ENCODE measurements at places on chromosomes 2 and 18.
A peak's percentile ranks its signal among the peaks of the same experiment; 100 is the strongest.

DNA sequence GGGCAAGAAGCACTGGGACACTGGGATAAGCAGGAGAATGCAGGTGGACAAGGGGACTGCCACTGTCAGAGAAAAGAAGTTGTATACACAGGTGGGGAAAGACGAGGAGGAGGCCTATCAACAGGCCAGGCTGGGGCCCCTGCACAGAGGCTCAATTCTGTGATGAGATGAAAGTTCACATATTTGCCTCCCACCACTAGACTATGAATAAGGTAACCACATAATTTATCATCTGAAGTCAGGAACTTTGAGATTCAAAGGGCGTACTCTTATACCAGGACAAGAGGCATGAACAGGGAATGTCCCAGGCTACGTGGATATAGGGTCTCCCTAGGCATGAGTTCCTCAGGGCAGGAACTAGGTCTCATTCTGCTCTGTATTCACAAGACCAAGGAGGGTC lies 34.2 kb downstream of the RNU4ATAC start:
- H3K4me1 ChIP-seq, result peaks cover 15% of the 10 kb centered on the region
- no peak overlapping the region for H3K27ac ChIP-seq
- no peaks in the 10 kb centered on the region for H3K36me3 ChIP-seq
- no peak for DNase-seq
- H3K27me3 ChIP-seq, result no peaks in the 10 kb centered on the region
- H3K4me3 ChIP-seq, result no peak overlapping the region

DNA sequence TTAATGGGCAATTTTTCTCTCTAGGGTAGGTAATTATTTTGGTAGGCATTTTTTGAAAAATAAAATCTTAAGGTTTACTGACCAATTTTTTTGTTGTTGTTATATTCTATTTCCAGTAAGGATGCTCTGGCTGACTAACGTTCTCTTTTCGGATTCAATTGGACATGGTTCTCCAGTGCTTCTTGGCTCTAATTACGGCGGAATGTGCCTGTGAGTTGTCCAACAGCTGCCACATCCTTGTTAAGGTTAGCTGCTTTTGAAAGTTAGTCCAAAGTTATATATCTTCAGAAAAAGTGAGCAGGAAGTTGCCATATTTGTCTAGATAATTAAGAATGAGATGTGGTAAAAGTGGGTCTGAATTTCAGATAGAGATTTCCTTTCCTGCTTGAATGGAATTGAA lies 45.8 kb upstream of the SMIM21 start:
- no peaks in the 10 kb centered on the region for H3K27me3 ChIP-seq
- H3K4me3 ChIP-seq, result no peak overlapping the region
- H3K4me1 ChIP-seq, result no peaks in the 10 kb centered on the region
- H3K27ac ChIP-seq, result no peak overlapping the region
- no peak for DNase-seq

DNA sequence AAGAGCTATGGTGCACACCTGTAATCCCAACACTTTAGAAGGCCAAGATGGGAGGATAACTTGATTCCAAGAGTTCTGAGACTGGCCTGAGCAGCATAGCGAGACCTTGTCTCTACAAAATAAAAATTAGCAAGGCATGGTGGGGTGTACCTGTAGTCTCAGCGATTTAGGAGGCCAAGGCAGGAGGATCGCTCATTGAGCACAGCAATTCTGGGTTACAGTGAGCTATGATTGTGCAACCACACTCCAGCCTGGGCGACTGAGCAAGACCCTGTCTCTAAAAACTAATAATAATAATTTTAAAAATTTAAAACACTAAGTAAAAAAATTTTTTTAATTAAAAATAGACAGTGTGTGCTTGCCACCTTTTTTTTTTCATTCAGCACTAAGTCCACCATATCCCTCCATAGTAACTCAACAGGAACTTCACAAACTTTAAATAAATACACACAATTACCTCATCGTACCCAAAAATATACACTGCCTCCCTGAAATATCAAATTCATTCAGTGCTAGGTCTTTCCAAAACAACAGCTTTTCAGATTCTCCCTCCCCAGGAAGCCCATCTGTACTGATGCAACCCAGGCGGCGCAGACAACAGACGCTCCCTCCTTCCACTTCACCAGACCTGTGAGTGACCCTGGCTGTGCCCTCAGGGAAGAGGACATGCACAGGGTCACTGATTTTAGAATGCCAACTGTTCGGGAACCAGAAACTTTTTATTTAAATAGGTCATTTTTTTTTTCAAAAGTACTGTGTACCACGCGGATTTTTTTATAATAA lies 29.6 kb downstream of the FAM168B start:
- peaks cover 20% of the 10 kb centered on the region for H3K4me1 ChIP-seq
- H3K27me3 ChIP-seq, result no peaks in the 10 kb centered on the region
- H3K27ac ChIP-seq, result no peak overlapping the region
- H3K4me3 ChIP-seq, result no peak overlapping the region
- H3K36me3 ChIP-seq, result peaks cover 3% of the 10 kb centered on the region

DNA sequence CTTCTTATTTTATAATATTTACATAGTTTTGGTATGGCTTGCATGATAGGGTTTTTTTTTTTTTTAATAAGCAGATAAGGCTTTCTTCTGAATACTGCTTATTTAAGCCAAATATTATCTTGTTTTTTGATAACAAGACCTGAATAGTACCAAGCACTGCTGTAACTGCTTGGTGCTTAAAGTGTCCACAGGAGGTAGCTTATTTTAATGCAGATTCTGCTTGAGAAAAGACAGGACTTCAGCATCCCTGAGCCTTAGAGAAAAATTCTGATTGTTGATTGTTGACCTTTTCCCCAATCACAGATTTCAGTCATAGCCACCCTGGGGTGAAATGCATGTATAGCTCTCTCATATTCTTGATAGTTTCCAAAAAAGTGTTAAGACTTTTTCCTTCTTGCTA lies 336.4 kb downstream of the CTNNA2 start:
- no peaks in the 10 kb centered on the region for H3K36me3 ChIP-seq
- no peak for DNase-seq
- no peak overlapping the region for H3K27ac ChIP-seq
- H3K4me1 ChIP-seq, result no peaks in the 10 kb centered on the region
- no peaks in the 10 kb centered on the region for H3K27me3 ChIP-seq

DNA sequence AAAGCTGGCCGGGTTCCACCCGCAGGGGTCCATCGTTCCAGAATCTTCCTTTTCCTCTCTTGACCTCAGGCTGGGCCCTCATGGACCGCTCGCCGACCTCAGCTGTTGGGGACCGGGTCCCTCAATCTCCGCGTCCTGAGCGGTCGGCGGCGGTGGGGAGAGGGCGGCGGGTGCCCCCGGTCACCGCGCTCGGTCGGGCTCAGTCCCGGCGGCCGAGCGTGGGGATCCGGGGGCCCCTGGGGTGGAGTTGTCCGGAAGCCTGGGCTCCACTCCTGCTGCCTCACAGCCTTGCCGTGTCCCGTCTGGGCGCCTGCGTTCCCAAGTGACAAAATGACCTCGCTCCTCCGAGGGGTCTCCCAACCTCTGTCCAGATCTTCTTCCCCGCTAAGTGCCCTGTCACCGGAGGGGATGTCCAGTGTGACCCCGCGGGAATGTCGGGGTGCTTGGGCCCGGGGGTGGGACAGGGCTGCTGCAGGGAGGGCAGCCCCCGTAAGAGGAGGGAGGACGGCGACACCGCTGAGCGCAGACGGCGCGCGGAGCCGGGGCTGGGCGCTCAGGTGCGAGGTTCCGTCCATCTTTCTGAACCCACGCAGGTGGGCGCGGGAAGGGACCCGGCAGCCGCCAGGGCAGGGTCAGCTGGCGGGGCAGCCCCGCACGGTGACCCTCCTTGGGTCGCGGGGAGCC lies 16.0 kb upstream of the E2F6 start:
- peaks cover 13% of the 10 kb centered on the region for H3K4me1 ChIP-seq
- no peaks in the 10 kb centered on the region for H3K36me3 ChIP-seq
- no peak overlapping the region for H3K27ac ChIP-seq
- no peaks in the 10 kb centered on the region for H3K27me3 ChIP-seq
- DNase-seq, result no peak
- no peak overlapping the region for H3K4me3 ChIP-seq

- no peaks in the 10 kb centered on the region for H3K4me1 ChIP-seq
- H3K27ac ChIP-seq, result no peak overlapping the region
- H3K36me3 ChIP-seq, result no peaks in the 10 kb centered on the region
- no peak overlapping the region for H3K4me3 ChIP-seq
- DNase-seq, result no peak
These were observed 24.6 kb downstream of the EFR3B start for GRCh38 chr2:25066455-25066854.

GRCh38 chr2:104118889-104119288 lies 735.0 kb upstream of the POU3F3 start:
- no peak overlapping the region for H3K4me3 ChIP-seq
- no peaks in the 10 kb centered on the region for H3K36me3 ChIP-seq
- no peak overlapping the region for H3K27ac ChIP-seq
- no peak for DNase-seq
- H3K4me1 ChIP-seq, result no peaks in the 10 kb centered on the region

DNA sequence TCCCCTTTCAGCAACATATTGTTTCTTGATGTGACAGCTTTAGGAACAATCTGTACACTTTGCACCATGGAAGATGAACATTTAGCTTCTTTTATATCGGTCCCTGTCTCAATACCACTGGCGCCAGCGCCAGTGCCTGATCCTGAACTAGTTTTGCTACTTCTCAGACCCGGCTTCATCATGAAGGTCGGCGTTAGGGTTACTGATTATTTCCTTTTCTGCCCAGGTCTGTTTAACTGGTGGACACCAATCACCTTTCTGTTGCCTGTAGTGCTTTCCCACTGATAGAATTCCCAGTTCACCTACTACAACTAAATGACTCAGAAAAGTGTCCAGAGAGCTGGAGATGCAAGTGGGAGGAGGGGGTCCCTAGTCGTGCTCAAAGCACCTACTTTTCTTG lies 99.5 kb downstream of the MYCN start:
- H3K4me3 ChIP-seq, result no peak overlapping the region
- no peaks in the 10 kb centered on the region for H3K4me1 ChIP-seq

GRCh38 chr2:150212722-150213171 lies 274.7 kb downstream of the RND3 start:
- no peak overlapping the region for H3K4me3 ChIP-seq
- H3K36me3 ChIP-seq, result no peaks in the 10 kb centered on the region
- no peak overlapping the region for H3K27ac ChIP-seq
- peaks cover 38% of the 10 kb centered on the region for H3K4me1 ChIP-seq

DNA sequence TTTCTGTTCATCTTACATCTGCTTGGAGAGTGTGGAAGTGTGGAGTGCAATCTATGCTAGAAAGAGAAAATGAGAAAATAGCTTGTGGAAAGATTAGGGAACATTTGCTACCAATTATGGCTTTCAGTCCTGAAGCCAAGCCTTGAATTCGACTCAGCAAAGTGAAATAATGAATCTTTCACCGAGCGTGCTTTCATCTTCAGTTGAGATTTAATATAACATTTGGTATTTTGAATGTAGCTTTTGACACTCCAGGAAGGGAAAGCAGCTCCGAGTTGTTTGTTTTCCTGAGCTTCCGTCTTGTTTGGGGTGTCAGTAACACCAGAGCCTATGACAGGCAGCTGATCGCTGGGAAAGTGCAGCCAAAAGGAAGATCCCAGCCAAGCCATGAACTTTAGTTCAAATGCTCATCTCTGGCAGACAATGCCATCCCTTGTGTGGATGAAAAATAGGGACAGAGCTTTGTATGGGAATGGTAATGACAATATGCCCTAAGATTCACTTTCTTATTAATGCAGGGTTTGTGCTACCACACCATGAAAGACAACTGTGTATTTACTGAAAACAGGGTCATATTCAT lies 25.0 kb upstream of the PHLPP1 start:
- no peak overlapping the region for H3K27ac ChIP-seq

DNA sequence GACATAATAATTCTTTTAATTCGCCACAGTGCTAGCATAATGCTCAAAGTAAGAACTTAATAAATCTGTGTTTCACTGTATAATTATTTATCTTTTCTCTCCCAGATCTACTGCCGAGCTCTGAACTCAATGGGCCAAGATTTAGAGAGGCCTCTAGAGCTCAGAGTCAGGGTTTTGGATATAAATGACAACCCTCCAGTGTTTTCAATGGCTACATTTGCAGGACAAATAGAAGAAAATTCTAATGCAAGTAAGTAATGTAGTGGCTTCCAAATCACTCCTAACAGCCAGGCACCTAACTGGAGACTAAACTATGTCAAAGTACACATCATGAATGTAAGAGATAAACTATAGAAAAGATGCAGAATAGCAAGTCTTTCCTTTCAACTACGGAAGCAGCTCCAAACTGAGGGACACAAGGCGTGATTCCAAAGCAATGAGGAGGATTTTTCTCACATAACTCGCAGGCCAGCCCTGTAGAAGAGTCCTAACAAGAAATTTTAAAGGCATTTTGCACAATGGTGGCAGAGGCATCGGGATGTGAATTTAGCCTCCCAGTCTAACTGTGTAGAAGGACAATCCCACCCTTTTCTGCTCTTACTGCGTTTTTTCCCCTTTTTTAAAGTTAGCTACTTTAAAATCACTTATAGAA lies 12.0 kb downstream of the DSG1 start:
- no peak overlapping the region for H3K27ac ChIP-seq
- H3K4me1 ChIP-seq, result no peaks in the 10 kb centered on the region
- no peaks in the 10 kb centered on the region for H3K36me3 ChIP-seq
- no peak overlapping the region for H3K4me3 ChIP-seq

- peak overlapping the region; percentile 95 for H3K27ac ChIP-seq
- no peaks in the 10 kb centered on the region for H3K36me3 ChIP-seq
- no peak for DNase-seq
- no peaks in the 10 kb centered on the region for H3K27me3 ChIP-seq
These were observed 1.1 kb downstream of the ITGAV start for GRCh38 chr2:186590759-186591505.

GRCh38 chr2:203934041-203934492 lies 2.5 kb upstream of the ICOS start:
- no peaks in the 10 kb centered on the region for H3K36me3 ChIP-seq
- H3K4me3 ChIP-seq, result no peak overlapping the region
- H3K4me1 ChIP-seq, result peaks cover 21% of the 10 kb centered on the region
- no peaks in the 10 kb centered on the region for H3K27me3 ChIP-seq

DNA sequence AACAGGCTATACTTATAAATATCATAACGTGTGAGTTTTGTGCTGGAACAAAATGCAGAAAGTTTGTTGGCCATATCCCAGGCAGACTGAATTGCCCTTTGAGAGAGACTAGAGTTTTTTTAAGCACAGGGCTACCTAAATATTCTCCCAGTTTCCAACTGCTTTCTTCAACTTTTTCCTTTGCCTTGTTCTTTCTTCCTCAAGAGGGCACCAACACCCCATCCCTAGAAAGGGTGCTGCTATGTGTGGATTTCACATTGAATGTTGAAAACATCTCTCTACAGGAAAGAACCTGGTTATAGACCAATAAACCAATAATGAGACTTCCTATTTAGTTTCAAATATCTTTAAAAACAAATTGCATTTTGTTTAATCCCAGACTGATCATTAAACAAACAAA lies 87.9 kb downstream of the ICOS start:
- peaks cover 54% of the 10 kb centered on the region for H3K4me1 ChIP-seq
- no peak for DNase-seq
- no peak overlapping the region for H3K4me3 ChIP-seq
- H3K27ac ChIP-seq, result peak overlapping the region; percentile 8
- H3K27me3 ChIP-seq, result no peaks in the 10 kb centered on the region

- no peaks in the 10 kb centered on the region for H3K36me3 ChIP-seq
- no peak for DNase-seq
- no peak overlapping the region for H3K27ac ChIP-seq
- H3K27me3 ChIP-seq, result no peaks in the 10 kb centered on the region
These were observed 622.5 kb downstream of the RNF144A start for GRCh38 chr2:7539760-7540159.

GRCh38 chr2:113922784-113923183 lies 32.9 kb downstream of the ACTR3 start:
- DNase-seq, result no peak
- no peak overlapping the region for H3K27ac ChIP-seq
- H3K36me3 ChIP-seq, result peaks cover 5% of the 10 kb centered on the region
- no peaks in the 10 kb centered on the region for H3K27me3 ChIP-seq

- no peaks in the 10 kb centered on the region for H3K27me3 ChIP-seq
- no peaks in the 10 kb centered on the region for H3K4me1 ChIP-seq
- H3K4me3 ChIP-seq, result no peak overlapping the region
- no peak for DNase-seq
- H3K27ac ChIP-seq, result no peak overlapping the region
These were observed 454.5 kb downstream of the XIRP2 start for GRCh38 chr2:167342769-167343168.

All from thoracic aorta (tissue), 2 donors.